Activated T-cell treated with anti-CD3 and anti-CD28 coated beads for 1 hour (primary cell): ENCODE measurements at places on chromosomes 2 and 18.

DNA sequence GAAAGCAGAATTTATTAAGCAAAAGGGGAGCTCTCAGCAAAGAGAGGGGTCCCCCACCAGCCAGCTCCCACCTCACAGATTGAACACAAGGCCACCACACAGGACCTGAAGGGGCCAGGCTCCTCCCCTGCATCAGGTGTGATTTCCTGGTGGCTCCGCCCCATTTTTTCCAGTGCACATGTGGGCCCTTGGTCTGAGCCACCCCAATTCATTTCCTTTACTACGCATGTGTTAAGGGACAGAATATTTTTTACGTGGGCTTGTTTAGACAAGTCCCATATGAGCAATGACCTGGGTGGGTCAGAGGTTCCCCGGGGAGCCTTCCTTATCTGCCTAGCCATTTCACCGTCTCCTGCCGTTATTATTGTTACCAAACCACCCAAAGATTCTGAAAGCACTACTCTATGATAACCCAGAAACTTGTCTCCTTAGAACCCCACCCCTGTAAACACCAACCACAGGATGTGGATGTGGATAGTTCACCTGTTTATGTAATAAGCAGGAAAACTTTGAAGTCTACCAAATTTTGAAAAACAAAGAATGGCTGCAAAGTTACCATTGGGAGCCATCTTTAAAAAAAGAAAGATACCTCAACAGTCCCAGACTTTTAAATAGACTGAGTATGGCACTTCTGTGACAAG, 191.7 kb downstream of the CD226 start:
- no peak for DNase-seq

- no peak for DNase-seq
Measured at GRCh38 chr18:31576670-31577069, 15.0 kb upstream of the TTR start.

DNA sequence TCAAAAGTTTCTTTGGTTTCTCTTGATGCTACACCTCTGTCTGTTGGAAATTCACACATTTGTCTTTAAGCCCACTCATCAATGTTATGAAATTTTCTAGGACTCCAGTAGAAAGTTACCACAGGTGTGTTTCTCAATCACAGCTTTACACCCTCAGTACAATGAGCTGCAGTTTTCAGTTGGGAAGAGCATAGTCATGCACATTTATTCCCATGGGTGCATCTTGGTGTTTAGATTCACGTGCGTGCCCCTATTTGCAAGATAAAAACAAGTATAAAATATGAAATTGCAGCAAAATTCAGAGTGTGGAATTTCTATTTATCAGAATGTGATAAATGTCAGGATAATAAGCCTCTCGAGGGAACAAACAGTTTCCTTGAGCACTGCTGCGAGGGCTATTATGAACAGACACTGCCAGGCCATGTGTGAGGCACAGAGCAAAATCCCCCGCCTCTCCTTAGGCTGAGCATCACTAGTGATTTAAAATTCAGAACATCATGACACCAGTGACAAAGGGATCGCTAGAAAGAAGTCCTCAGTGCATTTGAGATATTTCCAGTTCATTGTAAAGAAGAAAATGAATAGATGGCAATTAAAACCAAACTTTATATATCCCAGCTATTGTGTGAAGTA, 512.2 kb upstream of the TCF4 start:
- DNase-seq: no peak

DNA sequence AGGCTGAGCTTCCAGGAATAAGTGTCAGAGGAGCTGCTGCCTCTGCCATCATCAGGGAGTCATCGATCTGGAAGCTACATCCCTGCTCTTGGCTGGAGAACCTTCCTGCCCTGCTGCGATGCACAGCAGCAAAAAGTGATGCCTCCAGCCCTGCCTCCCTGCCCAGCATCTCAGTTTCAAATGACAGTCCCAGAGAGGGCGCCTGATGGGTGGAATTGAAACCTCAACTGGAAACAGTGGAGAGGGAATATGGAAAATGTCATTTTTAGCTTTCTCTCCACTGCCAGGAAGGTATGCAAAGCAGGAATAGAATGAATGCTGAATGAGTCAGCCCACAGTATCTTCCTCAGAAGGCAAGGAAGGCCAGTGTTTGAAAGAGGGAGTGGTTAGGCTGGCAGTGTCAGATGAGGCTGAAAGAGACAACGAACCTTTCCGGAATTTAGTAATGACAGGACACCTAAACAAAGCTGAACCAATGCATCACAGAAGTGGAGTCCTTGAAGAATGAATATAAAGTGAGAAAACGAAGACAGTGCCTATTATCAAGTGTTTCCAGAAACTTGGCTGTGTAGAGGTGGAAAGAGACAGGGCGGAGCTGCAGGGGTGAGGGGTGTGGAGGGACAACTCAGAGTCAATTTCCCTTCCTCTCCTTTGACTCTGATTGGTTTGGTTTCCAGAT, 153.9 kb upstream of the NDUFV2 start:
- no peak for DNase-seq

DNA sequence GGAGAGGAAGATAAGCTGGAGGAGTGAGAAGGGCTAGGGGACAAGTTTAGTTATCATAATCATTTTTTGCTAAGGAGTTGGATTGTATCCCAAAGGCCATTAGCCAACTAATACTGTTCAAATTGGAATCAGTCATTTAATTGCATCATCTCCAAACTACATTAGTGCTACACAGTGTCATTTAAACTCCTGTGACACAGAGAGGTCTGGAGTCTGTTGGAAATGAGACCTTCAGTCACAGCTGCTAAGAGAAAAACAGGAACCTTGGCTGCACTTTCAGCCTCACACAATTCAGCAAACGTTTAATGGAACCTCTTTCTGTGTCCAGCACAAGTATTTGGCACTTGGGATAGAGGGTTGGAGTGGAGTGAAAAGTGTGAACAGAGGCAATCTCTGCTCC, 175.5 kb upstream of the MGAT5 start:
- DNase-seq: no peak

- no peak for DNase-seq
Measured at GRCh38 chr2:104977958-104978357, 59.9 kb upstream of the MRPS9 start.

DNA sequence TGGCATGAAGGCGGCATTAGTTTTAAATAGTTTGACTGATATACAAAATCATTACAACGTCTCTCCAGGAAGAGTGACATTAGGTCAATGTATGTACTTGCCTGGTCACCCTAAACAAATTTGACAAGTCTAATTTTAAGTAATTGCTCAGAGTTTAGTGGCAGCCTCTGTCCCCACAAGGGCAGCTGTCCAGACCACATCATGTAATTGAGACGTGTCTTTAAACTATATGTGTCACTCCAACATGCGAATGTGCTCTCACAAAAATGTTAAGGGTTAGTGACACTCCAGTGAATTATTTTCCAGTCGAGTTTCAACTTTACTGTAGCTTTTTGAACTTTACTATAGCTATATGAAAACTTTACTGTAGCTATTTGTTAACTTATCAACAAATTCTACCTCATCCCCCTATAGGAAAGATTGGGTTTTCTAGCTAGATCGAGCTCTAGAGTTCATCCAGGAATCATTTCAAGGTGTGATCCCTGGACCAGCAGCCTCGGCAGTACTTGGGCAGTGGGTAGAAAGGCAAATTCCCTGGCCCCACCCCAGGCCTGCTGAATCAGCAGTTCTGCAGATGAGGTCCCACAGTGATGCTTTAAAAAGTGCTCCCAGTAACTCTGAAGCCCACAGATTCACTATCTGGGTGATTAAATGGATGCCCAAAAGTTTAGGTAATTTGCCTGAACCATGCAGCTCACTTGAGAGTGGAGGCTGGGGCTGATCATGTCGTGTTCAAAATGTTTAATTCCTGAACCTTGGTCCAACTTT, 66.4 kb upstream of the POU3F3 start:
- no peak for DNase-seq

DNA sequence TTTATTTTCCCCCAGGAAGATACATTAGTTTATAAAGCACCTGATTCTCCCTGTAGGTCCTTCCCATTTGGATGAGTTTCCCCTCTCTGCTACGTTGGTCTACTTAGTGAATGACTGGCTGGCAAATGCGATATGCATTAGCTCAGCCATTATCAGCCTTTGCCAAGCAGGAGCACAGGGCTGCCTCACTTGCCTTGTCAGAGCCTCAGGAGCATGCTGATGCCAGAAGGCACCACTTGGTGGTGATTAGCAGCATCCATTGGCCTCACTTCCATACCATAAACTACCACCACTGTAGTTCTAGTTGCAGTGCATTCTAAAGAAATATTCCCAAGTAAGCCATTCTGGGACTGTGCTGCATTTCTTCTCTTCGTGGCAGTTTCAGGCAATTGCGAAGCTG, 442.8 kb upstream of the CHST9 start:
- no peak for DNase-seq

DNA sequence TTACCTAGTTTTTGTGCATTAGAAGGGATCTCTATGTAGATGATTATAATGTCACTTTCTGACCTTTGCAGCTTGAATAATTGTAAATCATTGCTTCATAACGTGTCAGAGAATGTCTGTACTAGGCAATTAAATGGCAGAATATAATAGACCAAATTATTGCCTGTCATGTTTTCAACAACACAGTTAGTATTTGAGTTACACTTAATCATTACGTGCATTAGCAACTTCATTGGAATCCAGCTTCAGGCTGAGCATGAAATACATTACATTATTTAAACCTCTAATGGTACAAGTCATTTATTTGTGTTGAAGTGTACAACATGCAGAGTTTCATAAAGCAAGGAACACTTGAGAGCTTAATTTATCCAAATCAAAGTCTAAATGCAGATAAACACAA, 48.0 kb downstream of the ZNF407 start:
- DNase-seq: no peak

- no peak for DNase-seq
Measured at GRCh38 chr2:143345887-143346787, 216.9 kb downstream of the ARHGAP15 start.

DNA sequence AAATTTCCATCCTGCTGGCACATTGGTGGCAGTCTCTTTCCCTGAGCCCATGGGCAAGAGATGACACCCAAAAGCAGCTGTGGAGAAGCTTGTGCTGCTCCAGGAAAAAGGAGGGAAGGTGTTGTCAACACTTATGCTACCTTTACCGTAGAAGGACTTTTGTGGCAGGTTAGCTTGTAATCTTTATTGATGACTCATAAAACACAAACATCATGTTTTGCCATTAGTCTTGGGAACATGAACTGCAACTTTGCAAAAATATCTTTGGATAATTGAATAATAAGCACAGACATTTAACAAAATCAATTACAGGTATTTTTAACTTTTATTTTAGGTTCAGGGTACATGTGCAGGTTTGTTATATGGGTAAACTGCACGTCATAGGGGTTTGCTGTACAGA, 33.4 kb downstream of the DRC1 start:
- no peak for DNase-seq

DNA sequence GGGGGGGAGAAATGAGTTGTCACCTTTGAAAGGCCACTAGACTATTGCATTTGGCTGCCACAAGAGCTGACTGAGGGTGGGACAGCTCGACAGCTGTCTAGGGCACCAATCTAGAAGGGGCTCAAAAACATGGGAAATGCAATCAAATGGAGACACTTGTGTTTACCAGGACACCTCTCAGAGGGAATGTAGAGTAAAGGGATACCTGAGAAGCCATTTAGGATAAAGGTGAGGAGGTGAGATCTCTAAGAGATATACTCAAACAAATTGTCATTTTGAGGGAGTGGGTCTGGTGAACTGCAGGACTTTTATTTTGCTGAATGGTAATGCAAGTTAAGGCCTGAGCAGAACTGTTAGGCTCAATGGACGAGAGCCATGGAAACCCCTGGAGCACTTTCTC, 159.8 kb downstream of the DDX1 start:
- DNase-seq: no peak

DNA sequence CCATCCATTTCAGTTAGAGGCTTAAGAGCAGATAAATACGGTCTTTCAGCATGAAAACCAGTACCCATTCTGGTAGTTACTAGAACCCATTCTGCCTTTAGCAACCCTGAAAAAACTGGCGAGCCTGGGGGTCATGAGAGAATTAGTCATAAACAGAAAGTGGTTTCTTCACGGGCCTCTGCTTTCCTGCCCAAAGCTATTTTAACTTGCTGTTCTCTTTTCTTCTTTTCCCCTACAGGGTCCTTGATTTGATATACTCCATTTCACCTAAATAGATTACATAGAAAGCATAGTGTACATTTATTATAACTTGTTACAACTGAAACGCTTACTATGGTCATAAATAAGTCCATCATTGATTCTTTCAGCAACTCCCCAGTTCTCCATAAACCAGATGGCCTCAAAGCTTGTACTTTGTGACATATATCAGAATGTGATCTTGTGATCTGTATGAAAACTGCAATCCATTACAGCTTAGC, 48.3 kb downstream of the WDFY1 start:
- DNase-seq: no peak

DNA sequence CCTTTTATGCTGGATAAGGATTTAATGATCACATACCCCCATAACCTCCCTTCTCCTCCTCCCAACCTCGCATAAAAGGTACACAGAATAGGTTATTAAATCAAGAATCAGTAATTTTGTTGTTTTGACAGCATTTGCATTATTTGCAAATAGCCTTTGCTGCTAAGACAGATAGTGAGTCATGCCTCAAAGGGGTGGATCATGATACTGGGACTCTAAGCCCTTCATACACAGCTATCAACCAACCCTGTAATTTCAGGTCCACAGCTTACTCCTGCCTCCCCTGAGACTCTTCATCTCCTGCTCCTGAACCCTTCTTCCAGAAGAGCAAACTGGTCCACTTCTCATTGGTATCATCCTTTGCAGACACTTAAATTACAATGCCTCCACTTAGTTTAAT, 73.8 kb upstream of the KLHL29 start:
- DNase-seq: no peak

GRCh38 chr2:113166187-113166645, 7.6 kb upstream of the PSD4 start:
- no peak for DNase-seq

GRCh38 chr2:45889053-45889452, 237.6 kb downstream of the PRKCE start:
- no peak for DNase-seq

- DNase-seq: no peak
Measured at GRCh38 chr18:58143386-58143785, 99.4 kb downstream of the NEDD4L start.

DNA sequence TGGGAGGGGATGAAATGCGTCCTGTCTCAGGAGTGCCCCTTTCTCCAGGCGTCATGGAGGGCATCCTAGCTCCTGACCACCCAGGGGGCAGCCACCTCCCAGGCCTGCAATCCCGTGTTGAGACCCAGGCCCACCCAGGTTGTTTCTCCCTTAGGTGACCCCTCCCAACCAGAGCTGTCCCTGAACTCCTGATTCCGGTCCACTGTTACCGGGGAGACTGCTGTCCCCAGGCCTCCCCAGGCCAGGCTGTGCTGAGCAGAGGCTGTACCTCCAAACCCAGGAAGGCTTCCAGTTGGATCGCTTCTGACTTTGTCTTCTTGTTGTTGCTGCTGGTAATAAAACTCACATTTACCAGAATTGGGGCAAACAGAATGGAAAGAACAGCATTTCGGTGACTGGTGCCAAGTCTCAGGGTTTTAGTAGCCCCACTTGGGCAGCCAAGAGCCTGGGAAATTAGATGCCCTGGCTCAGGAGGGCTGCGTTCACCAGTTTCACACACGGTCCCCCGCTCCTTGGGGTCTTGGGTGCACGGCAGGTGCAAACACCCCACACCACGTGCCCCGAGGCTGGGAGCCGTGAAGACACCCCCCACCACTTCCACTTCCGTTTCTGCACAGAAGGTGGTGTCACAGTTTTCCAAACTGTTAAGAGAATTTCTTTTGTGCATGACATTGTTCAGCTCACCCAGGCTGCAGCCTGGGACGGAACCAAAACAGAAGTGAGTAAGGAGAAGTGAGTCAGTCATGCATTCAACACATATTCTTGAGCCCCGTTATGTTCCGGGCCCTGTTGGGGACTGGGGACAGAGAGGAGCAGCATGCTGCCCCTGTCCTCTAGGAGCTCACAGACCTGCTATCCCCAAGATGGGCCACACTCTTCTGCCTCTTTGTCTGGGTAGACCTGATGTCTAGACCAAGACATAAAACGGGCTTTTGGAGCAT, 29.4 kb downstream of the ITM2C start:
- no peak for DNase-seq
